ENCODE measurements at places on chromosomes 7 and 10.

DNA sequence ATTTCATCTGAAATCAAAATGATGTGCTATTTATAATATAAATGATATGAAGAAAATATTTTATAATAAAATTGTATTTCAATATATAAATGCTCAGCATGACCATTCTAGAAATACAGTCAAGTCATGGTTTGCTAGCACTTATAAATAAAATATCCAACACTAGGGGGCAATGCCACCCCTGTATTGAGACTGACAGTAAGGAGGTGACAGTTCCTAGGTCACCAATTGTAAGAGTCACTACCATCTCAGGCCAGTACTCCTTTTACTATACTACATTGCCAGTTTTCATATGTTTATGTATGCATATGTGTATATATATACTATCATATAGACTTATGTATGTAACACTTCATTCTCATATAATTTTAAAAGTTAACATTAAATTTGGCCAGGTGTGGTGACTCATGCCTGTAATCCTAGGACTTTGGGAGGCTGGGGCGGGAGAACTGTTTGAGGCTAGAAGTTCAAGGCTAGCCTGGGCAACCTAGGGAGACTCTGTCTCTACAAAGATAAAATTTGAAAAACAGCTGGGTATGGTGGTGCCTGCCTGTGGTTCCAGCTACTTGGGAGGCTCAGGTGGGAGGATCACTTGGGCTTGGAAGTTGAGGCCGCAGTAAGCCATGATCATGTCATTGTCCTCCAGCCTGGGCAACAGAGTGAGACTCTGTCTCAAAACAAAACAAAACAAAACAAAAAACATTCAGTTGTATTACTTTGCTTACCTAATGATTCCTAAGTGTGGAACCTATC, 2.4 kb upstream of the CNOT4 start:
- no peak for DNase-seq

- no peak for DNase-seq
Measured at GRCh38 chr7:7104971-7105370, 77.4 kb upstream of the C1GALT1 start.

- no peak for DNase-seq
Measured at GRCh38 chr10:84296091-84296981, 32.1 kb upstream of the CCSER2 start.

DNA sequence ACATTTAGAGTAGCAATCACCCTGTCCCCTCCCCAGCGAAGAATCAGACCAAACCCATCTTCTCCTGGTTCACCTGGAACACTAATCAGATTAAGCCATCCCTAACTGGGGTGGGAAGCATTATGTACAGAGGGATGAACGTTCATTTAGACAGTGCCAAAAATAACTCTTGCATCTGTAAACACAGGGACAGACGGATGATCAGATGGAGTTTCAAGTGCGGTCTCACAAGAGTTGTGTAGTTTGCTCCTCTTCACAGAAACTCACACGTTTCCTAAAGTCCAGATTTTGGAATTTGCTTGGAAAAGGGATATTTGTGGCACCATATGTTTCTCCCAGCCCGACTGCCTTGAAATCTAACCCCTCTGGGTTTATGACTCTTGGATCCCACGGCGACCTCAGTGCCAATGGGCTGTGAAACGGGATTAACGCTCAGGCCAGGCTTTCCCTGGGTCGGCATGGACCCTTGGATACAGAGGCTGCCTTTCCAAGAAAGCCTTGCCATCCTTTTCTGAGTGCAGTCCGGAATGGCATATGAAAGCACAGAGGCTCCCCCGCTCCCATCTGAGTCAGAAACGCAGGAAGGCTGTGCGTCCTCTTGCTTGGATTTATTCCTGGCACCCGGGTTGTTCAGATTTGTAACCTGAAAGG, 293.2 kb upstream of the HABP2 start:
- DNase-seq = no peak

DNA sequence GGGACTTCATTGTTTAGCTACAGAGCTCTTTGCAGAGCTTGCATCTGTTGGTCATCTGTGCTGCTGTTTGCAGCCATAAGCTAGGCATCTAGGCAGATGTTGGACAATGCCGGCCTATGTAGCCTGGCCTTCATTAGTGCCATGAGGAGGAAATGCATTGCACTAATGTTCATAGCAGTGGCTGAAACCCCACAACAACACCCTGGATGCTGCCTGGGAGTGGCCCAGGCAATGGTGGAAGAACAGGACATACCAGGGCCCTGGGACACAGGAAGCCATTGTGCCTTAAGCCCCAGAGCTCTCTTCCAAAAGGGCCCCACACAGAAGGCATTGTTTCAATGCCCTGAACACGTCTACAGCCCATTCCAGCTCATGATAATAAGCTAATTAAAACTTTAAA, 131.5 kb upstream of the LYZL1 start:
- no peak for DNase-seq

- DNase-seq = no peak
Measured at GRCh38 chr7:152752200-152752912, 7.2 kb upstream of the ACTR3B start.

DNA sequence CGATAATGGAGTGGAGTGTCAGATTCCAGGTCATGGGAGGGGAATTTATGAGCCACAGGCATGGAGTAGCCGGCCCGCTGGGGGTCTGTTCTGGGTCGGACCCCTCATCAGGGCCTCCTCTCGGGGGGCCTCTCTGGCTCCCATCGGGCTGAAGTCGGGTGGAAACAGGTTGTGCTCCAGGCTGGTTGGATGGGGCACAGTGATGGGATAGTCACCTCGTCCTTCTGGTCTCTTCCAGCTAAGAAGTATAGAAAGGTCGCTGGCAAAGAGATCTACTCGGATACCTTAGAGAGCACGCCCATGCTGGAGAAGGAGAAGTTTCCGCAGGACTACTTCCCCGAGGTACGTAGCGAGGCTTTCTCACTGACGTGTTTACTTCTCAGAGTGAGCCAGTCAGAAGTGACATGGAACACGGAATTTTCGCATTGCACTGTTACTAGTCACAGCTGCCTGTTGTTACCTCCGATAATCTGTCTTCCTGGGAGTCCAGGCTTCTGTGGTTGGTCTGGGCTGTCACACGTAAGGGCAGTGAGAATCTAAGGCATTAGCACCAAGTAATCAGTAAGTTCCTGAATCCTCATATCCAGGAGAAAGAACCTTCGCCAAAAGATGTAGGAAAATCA, 88.3 kb downstream of the NKX6-2 start:
- DNase-seq = no peak

DNA sequence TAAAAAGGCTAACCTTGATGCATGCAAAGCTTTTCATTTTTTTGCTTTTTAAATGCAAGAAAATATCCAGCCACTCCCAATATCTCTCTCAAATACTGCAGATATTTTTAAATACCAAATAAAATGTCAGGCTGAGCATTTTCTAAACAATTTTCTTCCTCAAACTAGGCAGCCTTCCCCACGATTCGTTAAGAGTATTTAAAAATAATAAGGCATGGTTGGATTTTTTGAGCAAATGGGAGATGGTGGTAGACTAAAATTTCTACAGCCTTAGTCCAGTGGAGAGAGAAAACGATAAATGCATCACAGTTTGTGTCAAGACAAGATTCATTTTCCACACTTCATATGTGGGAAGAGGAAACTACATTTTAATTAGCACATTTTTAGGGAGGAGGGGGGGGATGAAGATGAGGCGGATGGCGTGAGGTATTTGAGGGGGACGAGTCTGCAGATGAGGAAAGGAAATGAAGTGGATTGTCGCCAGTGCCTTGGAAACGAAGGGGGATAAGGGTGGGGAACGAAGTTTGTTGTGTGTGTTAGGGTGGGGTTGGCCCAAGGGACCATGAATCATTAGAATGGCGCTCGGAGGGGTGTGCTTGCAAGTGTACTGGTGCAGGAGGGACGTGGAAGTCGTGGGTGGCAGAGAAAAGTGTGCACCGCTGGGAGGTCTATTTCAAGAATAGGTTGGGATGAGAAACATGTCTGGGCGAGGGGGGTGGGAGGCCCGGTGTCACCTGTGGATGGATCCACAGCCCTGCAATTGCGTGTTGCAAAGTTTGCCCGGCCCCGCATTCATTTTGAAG, 1.2 kb upstream of the ADD3 start:
- peak; percentile 44 for DNase-seq

- DNase-seq = no peak
Measured at GRCh38 chr10:24670964-24671670, 52.6 kb downstream of the ARHGAP21 start.

GRCh38 chr10:129728246-129728820, 235.7 kb downstream of the EBF3 start:
- no peak for DNase-seq

DNA sequence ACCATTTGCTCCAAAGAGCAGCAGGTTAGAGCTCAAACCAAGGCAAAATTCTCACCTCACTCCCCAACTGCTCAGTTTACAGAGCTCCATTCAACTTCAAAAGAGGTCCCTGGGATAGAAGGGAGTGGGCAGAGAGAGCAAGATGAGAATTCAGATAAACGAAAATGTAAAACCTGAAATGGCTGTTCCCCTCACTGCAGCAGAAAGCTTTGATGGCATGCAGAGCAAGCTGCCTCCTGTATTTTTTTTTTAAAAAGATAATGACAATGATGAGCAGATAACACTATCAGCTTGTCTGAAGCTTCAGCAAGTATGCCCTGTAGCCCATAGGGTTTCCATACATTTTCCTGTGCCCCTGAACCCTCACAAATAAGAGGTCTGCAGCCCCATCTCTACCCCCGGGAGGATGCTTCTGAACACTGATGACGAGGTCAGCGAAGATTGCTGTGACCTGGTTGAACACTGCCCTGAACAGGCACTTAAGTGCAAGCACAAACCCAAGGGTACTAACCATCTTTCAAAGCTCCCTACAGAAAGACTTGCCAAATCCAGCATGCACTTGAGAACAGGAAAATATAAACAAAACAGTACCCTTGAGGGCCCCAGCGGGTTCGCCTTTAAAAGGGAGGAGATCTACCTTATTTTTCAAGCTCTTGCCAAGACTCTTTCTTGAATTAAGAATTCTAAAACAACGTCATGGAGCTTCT, 81.3 kb downstream of the GLI3 start:
- no peak for DNase-seq

- DNase-seq = no peak
Measured at GRCh38 chr10:19891429-19891828, 75.2 kb downstream of the PLXDC2 start.

GRCh38 chr7:152527610-152528032, 91.8 kb upstream of the KMT2C start:
- DNase-seq = no peak

GRCh38 chr7:127208860-127209259, 43.9 kb downstream of the GRM8 start:
- DNase-seq = no peak

DNA sequence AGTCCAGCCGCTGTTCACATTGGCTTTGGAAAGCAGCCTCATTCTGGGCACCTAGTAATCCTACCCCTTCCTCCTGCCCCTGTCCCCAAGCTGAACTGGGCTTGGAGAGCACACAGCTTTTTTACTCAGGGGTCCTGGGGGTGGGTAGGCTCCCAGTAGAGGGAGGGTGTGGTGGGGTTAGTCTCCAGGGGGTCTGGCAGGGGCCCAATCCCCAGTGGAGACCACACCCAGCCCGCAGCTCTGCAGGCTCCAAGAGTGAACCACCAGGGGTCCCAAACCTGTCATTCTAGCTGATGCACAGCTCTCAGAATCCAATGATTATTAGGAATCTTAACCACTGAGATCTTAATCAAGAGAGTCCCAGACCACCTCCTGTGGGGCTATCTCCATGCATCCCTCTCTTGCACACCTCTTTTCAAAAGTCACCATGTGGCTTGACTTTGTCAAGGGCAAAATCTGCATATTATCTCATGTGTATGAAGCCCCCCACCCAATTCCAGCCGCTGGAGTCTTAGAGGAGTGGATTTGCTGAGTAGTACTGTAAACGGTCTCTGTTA, 2.7 kb downstream of the HOXA11 start:
- no peak for DNase-seq

DNA sequence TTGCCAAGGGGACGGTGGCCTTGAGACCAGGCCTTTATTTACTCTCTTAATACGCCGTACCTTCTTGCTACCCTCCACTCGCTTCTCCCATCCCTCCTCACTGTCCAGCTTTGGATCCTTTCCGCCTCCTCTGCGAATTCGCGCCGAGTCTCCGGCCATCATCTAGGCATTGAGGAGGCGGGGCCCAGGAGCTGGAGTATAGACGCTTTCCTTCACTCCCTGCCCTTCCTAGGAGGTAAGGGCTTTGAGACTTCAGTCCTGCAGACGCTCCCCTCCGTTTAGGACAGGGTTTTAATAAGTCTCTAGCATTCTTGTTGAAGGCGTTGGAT, 538 bp downstream of the TFAM start:
- no peak for DNase-seq

GRCh38 chr7:9778367-9778766, 1195.3 kb upstream of the PHF14 start:
- no peak for DNase-seq

DNA sequence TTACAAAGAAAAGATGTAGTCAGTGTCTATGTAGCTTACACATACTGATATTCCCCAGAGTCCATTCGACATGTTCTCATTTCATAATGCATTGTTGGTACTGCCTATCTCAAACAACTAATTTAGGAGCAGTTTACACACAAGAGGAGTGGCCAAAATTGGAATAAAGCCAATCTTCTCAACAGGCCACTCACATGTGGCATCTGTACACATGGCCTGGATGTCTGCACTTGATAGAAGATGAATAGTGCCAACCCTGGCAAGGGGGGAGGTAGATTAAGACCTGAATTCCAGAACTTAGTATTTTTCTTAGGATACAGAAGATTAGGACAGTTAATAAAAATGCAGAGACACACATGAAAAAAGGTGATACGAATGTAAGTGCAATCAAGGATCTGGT, 125.3 kb upstream of the STARD3NL start:
- no peak for DNase-seq

DNA sequence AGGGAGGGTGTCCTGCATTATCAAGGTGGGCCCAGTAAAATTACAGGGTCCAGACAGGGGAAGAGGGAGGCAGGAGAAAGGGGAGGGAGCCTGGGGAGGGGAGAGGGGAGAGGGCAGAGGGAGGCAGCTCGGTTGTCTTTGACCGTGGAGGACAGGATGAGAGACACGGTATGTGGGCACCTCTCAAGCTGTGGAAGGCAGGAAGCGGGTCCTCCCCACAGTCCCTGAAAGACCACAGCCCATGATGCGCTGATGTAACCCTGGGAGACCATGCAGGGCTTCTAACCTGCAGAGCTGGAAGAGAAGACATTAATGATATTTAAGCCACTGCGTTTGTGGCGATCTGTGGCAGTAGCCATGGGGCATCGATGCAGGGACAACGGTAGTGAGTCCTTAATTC, 27.2 kb upstream of the MNX1 start:
- DNase-seq = no peak

GRCh38 chr7:139103057-139103815, 6.3 kb downstream of the ZC3HAV1 start:
- no peak for DNase-seq

Measured in tibial nerve (tissue), 4 donors.